Osteoblast (primary cell): ENCODE measurements at places on chromosomes 2 and 18. TPM values are rescaled to one million over a fixed set of nuclear protein-coding genes. Genes with fewer than 3 reads are reported as not detected.
A peak's percentile ranks its signal among the peaks of the same experiment; 100 is the strongest.

DNA sequence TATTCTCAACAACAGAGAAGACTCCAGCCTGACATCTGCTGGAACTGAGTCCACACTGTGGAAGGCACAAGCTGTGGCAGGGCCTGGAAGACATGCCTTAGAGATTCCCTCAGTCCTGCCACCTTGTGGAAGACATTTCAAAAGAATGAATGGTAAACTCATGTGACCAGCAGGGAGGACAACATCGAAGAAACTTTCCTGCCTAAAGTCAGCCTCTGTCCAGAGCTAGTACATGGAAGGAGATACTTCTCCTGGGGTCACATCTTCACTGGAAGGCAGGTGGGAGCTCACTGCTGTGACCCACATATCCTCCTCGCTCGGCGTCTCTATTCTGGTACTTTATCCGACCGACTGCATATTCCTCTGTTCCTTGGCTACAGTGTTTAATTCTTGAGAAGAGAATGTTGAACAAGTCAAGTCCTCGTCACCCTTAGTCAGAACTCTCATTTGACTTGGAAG is 59.5 kb downstream of the PUM2 start:
- peak overlapping the region; percentile 36 for H3K27ac ChIP-seq
- H3K36me3 ChIP-seq: peaks cover 49% of the 10 kb centered on the region
- DNase-seq: no peak
- peaks cover 12% of the 10 kb centered on the region for H3K4me1 ChIP-seq
- H3K27me3 ChIP-seq: no peaks in the 10 kb centered on the region
- H3K4me3 ChIP-seq: no peak overlapping the region

GRCh38 chr18:39389800-39390379 is 1824.3 kb upstream of the CELF4 start:
- H3K36me3 ChIP-seq: no peaks in the 10 kb centered on the region
- H3K4me3 ChIP-seq: no peak overlapping the region
- H3K27ac ChIP-seq: no peak overlapping the region
- DNase-seq: no peak
- H3K27me3 ChIP-seq: no peaks in the 10 kb centered on the region

GRCh38 chr2:33859811-33860461 is 260.8 kb upstream of the FAM98A start:
- no peak for DNase-seq
- no peak overlapping the region for H3K27ac ChIP-seq
- H3K4me1 ChIP-seq: no peaks in the 10 kb centered on the region
- no peaks in the 10 kb centered on the region for H3K27me3 ChIP-seq
- no peaks in the 10 kb centered on the region for H3K36me3 ChIP-seq

GRCh38 chr2:181076658-181077057 is 96.3 kb downstream of the UBE2E3 start:
- H3K4me3 ChIP-seq: no peak overlapping the region
- no peak for DNase-seq
- peaks cover 27% of the 10 kb centered on the region for H3K4me1 ChIP-seq
- H3K27me3 ChIP-seq: no peaks in the 10 kb centered on the region
- no peaks in the 10 kb centered on the region for H3K36me3 ChIP-seq

DNA sequence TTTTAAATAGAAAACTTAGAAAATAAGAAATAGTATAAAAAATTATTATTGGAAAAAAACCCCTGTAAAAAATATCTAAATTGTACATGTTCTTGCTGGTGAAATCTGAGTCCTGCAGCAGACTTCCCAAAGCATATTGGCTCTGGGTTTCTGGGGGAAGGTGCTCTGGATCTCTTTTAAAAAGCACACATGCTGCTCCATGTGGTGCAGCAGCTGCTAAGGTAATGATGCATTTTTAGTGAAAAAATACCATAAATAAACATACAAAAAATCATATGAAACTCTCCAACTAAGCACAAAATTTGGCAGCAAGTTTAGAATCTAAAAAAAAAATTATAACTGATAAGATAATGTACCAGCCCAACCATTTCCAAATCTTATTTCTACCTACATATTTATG is 216.5 kb downstream of the GPD2 start:
- no peak overlapping the region for H3K27ac ChIP-seq
- H3K4me1 ChIP-seq: no peaks in the 10 kb centered on the region
- DNase-seq: no peak
- H3K4me3 ChIP-seq: no peak overlapping the region

DNA sequence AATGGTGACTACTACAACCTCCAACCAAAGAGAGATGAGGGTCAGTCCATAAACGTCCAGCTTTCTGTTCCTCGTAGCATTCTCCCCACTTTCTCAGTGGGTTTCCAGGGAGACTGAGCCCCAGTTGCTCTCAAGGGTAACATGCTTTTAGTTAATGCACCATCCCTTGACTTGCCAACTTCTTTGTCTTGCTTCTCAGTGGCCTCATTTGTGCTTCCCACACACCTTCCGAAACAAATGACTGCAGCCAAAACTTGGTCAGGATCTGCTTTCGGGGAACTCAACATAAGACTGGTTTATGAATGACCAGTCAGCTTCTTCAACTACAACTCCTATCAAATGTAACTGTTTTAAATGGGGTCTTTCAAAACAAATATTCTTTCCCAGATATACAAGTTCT is 94.1 kb downstream of the COL6A3 start:
- DNase-seq: no peak
- H3K4me1 ChIP-seq: peaks cover 25% of the 10 kb centered on the region
- H3K27me3 ChIP-seq: no peaks in the 10 kb centered on the region

GRCh38 chr2:3956892-3957291 is 253.5 kb downstream of the DCDC2C start:
- H3K27ac ChIP-seq: no peak overlapping the region
- no peak for DNase-seq

The COL6A3 gene
- total RNA-seq: 4,017 and 4,247 TPM in 2 replicates

The UGT1A5 gene
- not detected in 2 replicates for total RNA-seq

The ALKAL2 gene
- not detected in 2 replicates for total RNA-seq
